ENCODE measurements at places on chromosomes 1 and 21.
A peak's percentile ranks its signal among the peaks of the same experiment; 100 is the strongest.

- DNase-seq: no peak
Measured at GRCh38 chr1:161119092-161119903, 1.4 kb downstream of the NIT1 start.

GRCh38 chr1:78483903-78484302 lies 6.9 kb upstream of the PTGFR start:
- no peak for DNase-seq

- peak; percentile 32 for DNase-seq
Measured at GRCh38 chr1:155977690-155978324, 540 bp downstream of the ARHGEF2 start.

DNA sequence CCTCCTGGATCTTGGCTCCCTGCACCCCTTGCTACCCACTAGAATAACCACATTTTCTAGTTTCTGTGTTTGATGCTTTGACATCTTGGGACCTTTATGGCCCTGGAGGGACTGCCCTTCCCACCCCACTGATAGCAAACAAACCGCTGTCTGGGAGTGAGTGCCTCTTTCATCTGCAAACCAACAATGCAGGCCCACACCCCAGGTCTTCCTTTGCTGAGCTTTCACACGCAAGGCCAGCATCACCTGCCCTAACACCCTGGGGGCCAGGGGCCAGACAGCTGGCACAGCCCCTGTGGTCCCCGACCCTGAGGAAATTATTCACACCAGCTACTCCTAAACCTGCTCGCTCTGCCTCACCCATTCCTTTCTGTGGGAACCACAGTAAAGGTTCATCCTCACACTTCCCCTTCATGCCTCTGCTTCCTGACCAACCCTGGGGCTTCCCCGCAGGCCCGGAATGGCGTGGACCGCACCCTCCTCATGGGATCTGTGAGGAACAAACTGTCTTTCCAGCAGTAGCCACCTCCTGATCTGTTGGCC lies 15.4 kb downstream of the SLC2A7 start:
- DNase-seq: no peak

DNA sequence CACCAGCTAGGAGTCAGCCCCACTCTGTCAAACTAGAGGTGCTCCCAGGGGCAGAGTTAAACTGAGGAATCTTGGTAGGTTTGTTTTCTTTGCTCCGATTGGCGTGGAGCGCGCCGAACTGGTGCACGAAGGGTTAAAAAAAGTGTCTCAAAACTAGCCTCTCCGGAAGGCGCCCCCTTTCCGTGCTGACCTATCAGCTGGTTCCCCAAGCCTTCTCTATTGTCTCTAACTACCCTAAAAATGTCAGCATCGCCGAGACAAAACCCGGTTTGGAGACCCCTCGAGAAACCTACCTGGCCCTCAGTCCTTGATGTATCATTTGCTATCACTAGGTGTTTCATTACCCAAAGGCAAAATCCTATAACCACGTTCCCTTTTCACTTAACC lies 2.2 kb downstream of the TGFB2 start:
- no peak for DNase-seq

DNA sequence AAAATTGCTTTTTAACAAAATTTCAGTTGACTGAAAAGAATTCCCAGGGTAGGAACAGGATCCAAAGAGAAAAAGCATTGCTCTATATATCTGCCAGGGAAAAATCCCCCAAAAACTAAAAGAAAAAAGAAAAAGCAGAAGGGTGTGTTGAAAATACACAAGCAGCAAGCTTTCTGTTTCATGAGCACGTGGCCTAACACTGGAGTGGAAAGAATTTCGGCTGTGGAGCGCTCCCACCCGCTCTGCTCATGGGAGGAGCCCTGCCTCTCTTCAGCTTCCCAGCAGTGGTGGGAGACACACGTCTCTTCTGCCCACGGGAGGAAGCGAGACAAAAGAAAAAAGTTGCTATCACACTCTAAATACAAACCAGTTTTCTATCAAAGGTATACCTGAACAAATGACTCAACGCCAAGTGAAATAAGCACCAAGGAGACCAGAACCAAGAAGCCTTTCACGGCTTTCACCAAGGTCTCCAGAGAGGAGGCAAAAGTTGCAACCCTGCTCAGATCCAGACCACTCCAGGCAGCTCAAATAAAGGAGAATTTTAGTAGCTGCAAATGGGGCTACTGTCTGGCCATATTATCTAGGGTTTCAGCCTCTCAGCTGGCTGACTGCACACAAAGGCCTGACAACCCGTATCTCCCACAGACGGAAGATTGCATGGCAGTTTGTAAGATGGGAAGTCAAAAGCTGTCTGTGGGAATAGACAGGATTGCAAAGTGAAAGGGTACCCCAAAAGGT lies 29.5 kb upstream of the ZNF496 start:
- no peak for DNase-seq

DNA sequence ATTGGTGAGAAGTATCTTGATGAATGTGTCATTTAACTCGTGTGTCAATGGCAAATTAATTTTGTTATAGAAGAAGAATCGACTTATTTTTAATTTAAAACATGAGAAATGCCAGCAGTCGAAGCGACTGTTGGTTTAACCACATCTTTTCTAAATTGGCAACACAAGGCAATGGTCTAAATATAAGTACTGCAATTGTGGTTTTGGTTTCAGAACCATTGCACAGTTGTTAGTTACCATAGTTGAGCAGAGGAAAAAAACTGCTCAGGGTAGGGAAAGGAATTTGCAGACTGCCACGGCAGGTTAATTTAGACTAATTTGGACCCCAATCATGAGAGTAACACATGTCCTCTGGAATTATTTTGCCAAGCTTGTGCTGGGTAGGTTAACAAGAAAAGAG lies 185.6 kb upstream of the RUNX1 start:
- no peak for DNase-seq

DNA sequence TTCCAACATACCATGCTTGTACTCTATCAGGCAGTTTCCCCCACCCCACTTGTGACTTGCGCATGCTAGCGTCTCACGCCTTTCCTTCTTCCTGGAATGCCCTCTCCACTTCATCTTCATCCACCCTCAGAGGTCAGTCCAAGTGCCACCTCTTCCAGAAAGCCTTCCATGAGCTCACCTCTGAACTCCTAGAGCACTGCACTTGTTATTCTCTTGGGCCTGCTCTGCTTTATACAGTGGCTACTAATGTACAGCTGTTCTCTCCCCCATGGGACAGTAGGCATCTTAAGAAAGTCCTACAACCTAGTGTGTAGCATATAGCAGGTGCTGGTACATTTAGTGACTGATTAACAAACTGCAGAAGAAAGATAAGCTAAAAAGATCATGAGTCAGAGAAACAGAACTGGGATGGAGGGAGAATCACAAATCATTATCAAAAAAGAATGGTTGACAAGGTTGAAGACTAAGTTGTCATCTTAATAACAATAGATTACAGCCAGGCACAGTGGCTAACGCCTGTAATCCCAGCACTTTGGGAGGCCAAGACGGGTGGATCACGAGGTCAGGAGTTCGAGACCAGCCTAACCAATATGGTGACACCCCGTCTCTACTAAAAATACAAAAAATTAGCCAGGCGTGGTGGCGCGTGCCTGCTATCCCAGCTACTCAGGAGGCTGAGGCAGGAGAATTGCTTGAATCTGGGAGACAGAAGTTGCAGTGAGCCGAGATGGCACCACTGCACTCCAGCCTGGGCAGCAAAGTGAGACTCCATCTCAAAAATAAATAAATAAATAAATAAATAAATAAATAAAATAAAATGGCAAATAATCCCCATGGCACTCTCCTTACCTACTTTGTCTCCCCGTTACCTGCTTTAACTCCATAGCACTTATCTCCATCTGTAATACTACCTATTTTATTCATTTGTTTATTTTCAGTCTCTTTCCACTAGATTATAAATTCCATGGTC lies 16.3 kb upstream of the TSPAN1 start:
- DNase-seq: no peak

- DNase-seq: no peak
Measured at GRCh38 chr1:24215226-24215814, 28.2 kb upstream of the IFNLR1 start.

- peak; percentile 22 for DNase-seq
Measured at GRCh38 chr1:84122780-84123382, 21.2 kb upstream of the PRKACB start.

DNA sequence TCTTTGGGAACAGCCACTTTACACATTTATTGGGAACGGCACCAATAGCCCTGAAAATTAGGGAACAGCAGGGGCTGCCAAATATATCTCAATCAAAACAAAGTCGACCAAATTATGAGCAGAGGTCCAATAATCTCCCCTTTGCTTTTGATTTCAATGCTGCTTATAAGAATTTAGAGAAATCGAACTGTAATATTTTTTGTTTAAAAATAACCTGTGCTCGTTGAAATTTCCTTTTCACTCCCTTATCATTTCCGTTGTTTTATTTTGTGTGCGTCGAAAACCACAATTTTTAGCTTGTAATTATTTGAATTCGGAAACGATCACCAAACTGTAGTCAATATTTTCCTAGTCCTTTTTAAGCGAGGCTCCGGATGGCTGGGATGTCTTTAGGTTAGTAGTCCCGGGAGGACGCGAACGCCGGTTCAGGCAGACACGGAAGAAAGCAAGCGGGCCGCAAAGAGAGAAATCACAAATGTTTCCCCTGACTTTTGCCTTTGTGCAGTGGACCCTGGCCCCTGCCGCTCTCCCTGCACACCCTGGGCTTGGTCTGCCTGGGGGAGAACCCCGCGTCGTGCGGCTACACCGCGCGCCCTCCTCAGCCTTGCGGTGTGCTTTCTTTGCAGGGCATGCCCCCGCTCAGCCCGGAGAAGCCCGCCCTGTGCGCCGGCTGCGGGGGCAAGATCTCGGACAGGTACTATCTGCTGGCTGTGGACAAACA lies 2.3 kb downstream of the LHX9 start:
- DNase-seq: no peak

DNA sequence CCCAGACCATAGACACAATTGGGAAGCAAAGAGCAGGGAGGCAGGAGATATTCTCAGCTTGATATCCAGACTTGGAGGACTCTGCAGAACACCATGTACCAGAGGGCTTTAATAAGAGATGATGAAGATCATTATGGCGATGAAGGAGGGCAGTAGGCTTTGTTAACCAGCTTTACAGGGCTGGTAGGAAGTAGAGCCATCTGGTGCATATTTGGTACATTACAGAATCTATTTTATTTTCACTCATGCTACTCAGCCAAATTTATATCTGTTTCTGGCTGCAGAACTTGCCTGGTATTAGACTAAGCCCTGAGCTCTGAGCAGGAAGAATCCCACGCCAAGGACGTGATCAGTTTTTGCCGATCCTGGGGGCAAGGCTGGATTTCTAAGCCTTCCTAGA lies 61.8 kb upstream of the SYT6 start:
- no peak for DNase-seq

DNA sequence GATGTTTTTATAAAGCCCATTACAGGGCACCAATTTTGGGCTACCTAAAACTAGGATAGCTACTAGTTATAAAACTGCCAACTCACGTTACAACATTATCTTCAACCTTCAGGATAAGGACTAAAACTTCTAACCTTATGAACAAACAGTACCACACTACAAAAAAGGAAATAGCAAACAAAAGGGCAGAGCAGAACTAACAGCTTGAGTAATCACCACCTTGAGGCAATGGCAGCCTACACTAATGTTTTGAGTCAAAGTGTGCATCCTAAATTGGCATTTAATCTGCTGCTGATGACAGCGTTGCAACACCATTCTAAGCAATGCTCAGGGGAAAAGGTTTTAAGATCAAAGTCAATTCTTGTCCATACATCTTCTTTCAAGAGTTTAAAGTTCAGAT lies 27.2 kb downstream of the PTP4A2 start:
- no peak for DNase-seq

GRCh38 chr1:59926381-59927123 lies at the start of gene CYP2J2:
TSS of gene CYP2J2 (minus strand) at chr1:59926773. CDS start at chr1:59926746, 27 bp downstream.
- peak; percentile 36 for DNase-seq

DNA sequence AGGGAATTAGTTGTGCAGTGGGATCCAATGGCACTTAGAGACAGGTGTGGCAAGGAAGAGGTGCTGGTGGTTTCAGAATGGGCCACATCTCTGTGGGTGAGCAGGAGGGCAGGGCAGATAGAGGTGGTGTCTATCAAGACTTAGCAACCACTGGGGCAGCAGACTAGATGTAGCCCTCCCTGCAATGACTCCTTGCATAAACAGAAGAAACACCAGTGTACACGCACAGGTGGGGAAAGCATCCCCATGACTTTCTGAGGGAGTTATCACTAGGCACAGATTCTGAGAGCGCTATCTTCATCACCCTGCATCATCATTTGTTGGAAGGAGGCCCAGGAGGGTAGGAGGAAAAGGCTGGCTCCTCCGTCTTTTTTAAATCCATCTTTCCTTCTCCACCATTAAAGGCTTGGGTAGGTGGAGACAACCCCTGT lies 58.4 kb downstream of the PLXNA2 start:
- DNase-seq: no peak

- no peak for DNase-seq
Measured at GRCh38 chr1:10950316-10951172, 61.9 kb upstream of the TARDBP start.

- DNase-seq: no peak
Measured at GRCh38 chr1:8448911-8449661, 131.2 kb downstream of the SLC45A1 start.

DNA sequence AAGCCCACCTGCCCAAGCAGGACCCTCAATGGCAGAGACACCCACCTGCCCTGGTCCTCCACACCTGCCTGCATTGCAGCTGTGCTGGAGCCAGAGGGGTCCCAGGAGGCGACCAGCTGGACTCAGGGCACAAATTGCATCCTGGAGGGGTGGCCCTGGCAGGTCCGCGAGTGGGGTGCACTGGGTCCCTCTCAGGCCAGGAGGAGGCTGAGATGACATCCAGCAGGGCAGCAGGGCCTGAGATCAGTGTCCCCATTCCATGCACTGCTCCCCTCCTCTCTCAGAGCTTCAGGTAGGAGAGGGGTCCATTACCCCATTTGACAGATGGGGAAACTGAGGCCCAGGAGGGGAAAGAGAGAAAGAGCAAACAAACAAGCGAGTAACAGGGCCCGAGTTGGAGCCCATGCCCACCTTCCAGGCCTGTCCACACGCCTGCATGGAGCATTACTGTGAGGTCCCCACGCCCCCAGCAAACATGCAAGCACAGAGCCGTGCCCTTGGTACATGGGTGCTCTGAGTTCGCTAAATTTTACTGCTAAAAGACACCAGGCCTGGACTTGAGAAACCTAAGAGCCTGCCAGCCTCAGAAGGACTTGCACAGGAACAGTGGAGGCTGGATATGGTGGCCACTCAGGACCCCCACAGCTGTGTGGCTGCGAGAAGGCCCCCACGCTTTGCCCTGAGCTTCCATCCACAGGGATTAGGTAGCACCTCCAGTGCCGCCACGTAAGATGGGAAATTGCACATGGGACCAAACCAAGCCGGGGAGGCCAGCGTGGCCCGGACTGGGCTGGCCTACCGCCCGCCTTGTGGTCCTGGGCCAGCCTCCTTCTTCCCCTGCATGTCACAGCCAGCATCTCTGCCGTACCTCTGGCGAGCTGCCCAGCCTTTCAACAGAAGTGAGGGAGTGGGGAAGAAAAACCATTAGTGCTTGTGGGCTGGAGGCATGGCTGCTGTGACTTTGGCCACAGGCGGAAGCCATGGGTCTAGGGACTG lies 7.4 kb downstream of the WNT3A start:
- DNase-seq: no peak
